Cerebellum (tissue), 4 donors: ENCODE measurements at places on chromosomes 6 and 20. TPM values are rescaled to one million over a fixed set of nuclear protein-coding genes. Genes with fewer than 3 reads are reported as not detected.

- peak; percentile 59 for DNase-seq
Observed at GRCh38 chr6:70107852-70108629, 194.8 kb downstream of the COL9A1 start.

DNA sequence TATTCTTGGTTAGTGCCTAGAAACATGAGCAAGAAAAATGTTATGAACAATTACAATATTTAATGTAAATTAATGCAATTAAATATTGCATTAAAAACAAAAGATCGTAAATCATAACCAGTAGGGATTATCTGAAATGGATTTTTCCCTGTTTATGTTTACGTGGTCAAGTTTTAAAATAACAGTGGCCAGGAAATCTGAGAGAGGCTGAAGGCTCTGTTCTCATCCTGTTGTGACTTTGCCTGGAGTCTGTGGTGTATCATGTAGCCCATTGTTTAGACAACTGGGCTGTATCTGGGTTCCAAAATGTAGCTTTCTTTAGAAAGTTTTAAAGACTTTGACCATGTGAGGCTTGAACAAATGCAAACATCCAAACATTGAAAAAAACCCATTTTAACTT is 2.4 kb downstream of the MYO6 start:
- no peak for DNase-seq

DNA sequence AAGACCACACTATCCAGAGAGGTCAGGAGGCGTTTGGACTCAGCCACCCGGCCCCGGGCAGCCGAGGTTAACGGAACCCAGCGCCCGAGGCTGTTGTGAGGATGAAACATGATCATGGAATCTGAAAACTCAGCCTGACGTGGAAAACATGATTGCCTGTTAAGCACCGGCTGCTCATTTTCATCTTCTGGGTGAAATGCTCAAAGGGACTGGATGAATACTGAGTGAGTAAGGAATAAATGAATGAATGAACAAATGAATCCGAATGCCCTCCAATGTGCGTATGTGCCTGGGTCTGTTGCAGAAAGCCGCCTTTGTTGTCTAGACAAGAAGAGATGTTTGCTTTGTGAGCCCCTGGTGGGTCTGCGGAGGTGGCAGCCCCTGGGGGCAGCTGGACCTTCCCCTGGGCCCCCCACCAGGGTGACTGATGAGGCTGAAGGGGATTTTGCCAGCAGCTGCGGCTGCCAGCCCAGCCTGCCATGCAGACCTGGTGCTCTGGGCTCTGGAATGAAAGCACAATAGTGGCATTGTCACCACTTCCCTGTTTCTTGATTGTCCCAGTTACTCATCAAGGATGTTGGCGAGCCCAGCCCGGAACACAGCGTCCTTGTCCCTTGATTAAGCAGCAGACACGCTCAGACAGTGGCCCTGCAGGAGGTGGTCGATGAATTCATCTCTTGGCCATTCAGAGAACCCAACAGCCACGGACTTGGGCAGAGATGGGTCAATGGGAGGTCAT is 211.1 kb downstream of the ANKRD60 start:
- no peak for DNase-seq

The TMEM217 gene
- total RNA-seq: 1.00 TPM

The NELFCD gene
- 52.6 TPM for total RNA-seq

The RAET1L gene
- not detected for total RNA-seq

DNA sequence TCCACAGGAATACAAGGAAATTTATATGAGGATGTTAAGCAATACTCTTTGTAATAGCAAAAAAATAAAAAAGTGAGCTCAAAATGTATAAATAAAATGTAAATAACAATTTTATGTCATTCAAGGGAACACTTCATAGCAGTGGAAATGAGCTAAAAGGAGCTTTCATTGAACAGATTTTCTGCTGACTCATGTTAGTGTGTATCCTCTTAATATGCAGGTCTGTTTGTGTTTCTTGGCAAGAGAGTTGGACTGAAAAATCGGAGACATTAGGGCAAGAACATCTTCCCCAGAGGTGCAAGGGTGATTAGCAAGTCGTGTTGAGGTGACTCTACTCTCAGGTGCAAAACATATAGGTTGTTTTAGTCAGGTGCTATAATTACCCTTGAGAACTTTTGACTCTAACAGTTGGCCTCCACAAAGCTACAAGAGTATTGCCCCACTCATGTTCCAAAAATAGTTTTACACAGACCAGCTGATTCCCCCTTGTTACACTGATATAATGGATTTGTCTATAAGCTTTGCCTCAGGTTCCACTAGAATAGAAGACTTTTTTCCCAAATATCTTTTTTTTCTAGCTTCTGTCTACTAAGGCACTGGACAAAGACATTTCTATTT is 702.9 kb downstream of the TENT5A start:
- no peak for DNase-seq

DNA sequence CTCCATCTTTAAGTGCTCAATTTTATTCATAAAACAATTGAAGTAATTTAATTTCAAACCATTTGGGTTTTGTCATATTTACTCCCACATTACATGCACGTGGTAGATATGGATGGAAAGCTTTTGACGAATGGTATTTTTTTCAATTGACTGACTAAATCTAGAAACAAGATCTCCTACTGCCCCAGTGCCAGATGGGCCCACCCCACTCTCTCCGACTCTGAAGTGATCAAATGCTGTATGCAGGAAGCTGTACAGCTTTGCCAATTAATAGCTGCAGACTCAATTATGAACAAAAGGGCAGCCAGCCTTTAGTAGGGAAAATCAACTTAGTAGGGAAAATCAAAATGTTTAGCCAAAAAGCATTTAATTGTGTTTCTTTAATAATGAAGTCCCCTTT is 46.2 kb downstream of the PACRG start:
- DNase-seq: no peak

- no peak for DNase-seq
Observed at GRCh38 chr6:33212857-33213165, 4.5 kb downstream of the RING1 start.

DNA sequence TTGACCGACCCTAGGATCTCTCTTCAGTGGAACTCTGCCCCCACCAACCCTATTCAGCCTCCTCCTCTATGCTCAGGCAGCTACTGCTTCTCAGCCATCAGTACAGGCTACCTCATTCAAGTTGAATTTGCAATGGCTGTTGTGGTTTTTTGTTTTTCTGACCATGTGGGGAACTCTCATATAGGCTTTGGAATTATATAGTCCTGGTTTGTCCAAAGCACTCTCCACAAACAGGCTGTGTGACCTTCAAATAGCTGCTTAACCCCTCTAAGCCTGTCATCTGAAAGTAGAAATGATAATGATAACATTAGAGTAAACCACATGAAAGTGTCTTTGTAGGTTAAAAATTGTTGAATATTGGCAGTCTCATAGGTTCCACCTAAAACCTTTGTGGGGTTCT is 80.3 kb downstream of the UNC5CL start:
- no peak for DNase-seq

DNA sequence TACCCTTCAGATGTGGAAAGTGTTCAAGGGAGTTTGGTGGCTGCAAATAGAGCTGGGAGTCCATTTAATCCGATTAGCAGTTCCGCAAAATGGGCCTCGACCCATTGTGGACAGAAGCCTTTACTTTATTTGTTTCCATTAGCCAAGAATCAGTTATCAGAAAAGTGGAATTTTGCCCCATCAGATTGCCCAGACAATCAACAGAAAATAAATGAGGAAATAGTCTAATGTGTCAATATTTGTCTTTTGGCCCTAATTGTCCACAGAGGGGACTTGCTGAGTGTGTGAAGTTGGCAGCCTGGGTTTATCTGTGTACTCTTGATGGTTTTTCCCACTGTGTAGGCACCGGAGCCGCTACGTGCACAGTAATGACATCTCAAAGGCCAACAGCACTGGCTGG is 134.3 kb downstream of the LINC00237 start:
- no peak for DNase-seq

DNA sequence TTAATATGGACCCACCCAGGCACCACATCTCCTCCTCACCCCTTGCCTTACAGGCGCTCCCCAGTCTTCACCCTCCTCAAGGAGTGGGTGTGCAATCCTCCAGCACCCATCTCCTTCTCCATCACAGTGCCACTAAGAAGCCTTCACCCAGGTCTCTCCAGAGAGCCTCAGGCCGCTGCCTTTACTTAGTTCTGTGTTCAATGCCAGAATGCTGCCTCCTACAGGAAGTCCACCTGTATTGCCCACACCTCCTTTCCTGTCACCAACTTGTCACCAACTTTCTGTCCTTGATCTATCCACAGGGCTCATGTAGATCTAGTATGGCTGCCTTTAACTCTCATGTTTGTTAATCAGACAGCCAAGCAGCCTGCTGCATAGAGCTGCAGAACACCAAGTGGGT is 586 bp upstream of the LST1 start:
- DNase-seq: no peak

DNA sequence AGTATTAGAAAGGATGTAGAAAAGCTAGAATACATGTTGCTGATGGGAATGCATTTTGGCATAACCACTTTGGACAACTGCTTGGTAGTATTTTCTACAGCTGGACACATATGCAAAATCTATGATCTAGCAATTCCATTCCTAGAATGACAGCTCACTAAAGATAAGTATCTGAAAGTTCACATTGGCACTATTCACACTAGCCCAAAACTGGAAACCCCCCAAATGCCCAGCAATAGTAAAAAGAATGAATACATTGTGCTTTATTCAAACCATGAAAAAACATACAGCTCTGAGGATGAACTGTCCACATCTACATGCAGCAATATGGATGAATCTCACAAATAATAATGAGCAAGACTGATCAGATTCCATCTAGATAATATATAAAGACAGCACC is 79.0 kb downstream of the PPP1R3G start:
- DNase-seq: no peak

GRCh38 chr20:48752963-48753362 is 74.8 kb downstream of the PREX1 start:
- no peak for DNase-seq

DNA sequence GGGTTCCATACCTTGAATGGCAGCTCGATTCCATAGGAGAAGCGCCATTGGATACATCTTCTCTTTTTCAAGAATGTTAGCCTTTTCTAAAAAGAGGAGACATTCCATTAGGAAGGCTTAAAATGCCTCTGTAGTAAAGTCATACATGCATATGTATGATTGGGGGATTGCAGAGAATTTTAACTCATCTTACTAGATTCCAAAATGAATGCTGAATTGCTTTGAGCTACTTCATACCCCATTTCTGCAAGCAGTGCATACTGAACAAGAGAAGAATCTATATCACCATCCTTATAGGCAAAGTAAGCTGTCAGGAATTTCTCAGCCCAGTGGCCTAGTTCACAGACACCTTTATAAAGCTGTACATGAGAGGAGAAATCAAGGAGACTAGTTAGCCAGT is 80.3 kb downstream of the NDUFAF5 start:
- DNase-seq: no peak
